ENCODE measurements at places on chromosomes 6 and 20.

GRCh38 chr6:154243793-154244750 lies 112.5 kb downstream of the IPCEF1 start:
- peak; percentile 60 for DNase-seq

DNA sequence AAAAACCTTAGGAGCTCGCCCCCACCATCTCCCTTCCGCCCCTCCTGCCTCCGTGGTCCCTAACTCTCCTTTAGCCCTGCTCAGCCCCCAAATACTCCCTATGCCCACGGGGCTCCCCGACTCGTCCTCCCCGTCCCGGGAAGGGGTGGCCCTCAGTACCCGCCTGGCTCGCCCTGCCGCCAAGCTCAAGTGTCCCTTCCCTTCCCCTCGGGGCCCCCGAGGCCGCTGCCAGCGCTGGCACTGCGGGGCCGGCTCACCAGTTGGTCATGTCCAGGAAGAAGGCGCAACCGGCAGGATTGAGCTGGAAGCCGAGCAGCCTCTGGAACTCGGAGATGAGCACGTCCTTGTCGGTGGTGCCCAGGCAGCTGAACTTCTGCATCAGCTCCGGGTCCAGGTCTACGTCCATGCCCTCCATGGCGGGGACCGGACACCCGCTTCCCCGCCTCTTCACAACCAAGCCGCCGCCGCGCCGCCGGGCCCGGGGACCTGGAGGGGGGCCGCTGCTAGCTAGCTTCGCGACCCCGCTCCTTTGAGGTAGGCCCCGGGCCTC lies 303 bp downstream of the ILRUN start:
- DNase-seq: peak; percentile 78

- no peak for DNase-seq
Measured at GRCh38 chr6:113380591-113380990, 476.6 kb upstream of the MARCKS start.

DNA sequence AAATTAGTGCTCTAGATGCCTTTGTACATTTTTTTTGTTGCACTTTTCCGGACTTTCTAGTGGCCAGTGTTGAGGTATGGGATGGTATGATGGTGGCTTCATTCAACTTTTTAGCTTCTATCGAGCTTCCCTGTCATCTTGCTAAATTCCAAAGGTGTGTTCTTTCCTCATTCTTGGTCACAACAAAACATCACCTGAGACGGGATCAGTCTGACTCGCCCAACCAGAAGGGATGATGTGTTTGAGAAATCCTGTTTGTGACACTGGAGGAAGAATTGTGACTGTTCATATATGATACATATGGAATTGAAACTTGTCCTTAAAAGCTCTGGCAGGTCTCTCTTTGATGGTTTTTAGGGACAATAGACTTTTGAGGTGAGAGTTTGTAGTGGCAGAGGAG lies 33.8 kb downstream of the KCNS1 start:
- DNase-seq: no peak

DNA sequence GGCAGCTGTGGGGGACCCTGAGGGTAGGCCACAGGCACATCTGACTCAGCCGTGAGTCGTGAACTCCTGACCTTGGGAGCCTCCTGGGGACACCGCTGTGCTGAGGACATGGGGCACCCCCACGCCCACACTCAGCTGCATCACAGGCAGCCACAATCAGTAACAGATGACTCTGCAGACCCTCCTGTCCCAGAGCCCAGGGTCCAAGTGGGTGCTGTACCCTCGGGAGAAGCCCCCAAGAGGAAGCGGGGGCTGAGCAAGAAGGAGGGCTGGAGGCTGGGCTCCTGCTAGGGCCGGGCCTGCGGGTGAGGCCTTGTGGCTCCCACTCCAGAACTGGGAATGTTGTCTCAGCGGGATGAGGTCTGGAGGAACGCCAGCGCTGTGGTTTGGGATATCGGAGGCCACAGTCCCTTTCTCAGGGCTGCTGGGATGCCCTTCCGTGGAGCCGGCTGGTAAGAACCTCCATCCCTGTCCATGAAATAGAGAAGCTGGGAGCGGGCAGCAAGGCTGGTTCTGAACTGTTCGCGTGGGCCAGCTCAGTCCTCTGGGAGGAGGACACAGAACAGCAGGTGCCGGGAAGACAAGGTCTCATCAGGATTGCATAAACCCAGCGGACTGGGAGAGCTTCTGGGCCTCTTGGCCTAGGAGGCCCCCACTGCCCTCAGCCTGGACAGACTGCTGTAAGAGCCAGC lies 3.1 kb upstream of the LAMA5 start:
- no peak for DNase-seq

GRCh38 chr6:14957355-14958059 lies 288.4 kb upstream of the JARID2 start:
- no peak for DNase-seq

DNA sequence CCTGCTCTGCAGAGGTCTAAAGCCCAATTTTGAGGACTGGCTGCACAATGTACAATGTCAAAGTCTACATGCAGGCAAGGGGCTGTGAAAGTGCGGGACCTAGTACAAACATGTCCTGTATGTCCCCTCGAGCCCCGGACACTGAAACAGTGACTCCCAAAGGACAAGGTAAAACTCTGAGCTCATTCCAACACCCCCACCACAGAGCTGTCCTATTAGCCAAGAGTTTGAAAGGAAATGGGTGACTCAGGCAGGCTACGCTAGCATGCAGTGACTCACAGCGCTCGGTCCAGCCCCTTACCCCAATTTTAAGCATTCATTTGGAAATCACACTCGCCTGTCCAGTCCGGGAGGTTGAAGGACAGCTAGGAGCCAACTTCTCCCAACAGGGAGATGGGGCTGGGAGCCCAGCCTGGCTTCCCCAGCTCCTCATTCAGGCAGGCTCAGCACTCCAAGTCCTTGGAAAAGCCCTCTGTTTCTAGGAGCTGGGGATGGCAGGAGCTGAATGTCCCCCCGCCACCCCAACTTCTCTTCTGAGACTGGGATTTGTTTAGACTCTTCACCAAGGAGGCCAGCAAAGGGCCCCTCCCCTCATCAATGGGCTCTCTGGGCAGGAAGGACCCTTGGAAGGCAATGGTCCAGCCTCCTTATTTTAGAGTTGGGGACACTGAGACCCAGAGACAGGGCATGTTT lies 3.9 kb downstream of the SDC4 start:
- DNase-seq: peak; percentile 53

GRCh38 chr6:24205020-24205492 lies 79.0 kb downstream of the NRSN1 start:
- peak; percentile 83 for DNase-seq

DNA sequence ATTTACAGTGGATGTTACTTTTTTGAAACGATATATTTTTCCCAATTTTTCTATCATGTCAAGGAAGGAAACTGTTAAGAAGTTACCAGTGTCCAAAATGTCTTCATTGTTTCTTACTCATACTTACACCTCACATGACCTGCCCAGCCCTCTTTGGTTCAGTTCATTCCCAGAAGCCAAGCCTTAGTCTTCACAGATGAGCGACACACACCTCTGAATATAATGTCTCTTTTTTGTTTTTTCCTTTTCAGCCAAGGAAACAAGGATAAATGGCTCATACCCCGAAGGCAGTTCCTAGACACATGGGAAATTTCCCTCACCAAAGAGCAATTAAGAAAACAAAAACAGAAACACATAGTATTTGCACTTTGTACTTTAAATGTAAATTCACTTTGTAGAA lies 225.2 kb downstream of the SMOC2 start:
- DNase-seq: peak; percentile 8

GRCh38 chr6:484086-484745 lies 92.7 kb downstream of the IRF4 start:
- no peak for DNase-seq

GRCh38 chr6:20092071-20092566 lies 120.2 kb downstream of the MBOAT1 start:
- peak; percentile 89 for DNase-seq

GRCh38 chr6:89353118-89353556 lies 615 bp upstream of the UBE2J1 start:
- DNase-seq: no peak

DNA sequence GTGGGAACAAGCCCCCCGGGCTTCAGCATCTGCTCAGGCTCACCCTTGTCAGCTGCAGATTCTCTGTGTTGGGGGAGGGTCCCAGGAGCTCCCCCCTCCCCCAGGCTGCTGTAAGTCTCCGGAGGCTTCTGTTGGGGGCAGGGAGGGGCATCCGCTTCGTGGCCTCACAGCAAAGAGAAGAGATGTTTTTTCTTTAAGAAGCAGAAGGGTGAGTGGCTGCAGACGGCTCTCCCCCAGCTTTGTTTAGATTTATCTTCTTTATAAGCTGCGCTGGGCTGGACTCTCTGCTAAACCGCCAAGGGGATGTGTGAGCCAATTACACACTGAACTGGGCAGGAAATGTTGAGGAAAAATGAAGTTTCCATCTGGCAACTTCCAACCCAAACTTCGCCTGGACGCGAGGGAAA lies 48.7 kb upstream of the GATA5 start:
- DNase-seq: no peak

GRCh38 chr6:53917464-53917842 lies 122.6 kb downstream of the LRRC1 start:
- DNase-seq: no peak

DNA sequence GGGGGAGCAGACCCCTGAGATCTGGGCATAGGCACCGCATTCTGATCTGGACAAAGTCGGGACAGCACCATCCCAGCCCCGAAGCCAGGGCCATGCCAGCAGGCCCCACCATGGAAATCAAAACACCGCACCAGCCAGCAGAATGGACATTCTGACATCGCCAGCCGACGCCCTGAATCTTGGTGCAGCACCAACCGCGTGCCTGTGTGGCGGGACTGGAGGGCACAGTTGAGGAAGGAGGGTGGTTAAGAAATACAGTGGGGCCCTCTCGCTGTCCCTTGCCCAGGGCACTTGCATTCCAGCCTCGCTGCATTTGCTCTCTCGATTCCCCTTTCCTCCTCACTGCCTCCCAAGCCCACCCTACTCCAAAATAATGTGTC lies 2.0 kb downstream of the NNAT start:
- DNase-seq: no peak

- no peak for DNase-seq
Measured at GRCh38 chr6:111794300-111794699, 79.0 kb downstream of the FYN start.

GRCh38 chr20:5652626-5653553 lies 97.3 kb upstream of the SHLD1 start:
- no peak for DNase-seq

DNA sequence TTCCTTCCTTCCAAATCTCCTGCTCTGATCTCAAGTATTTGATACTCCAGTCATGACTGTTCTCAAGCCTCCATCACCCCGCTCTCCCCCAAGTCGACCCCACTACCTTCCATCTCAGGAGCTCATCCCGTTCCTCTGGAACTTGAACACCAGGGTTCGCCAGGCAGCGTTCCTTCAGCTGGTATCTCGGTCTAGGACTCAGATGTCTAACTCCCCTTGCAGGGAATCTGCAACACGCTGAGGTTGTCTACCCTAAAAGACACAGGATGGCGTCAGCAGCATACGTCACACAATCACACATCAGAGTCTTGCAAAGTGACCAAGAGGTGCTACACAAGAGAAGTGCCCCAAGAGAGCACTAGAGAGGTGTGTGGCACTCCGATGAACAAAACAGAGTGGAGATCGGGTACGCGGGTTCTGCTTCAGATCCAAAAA lies 706 bp downstream of the ZNF184 start:
- DNase-seq: peak; percentile 93

DNA sequence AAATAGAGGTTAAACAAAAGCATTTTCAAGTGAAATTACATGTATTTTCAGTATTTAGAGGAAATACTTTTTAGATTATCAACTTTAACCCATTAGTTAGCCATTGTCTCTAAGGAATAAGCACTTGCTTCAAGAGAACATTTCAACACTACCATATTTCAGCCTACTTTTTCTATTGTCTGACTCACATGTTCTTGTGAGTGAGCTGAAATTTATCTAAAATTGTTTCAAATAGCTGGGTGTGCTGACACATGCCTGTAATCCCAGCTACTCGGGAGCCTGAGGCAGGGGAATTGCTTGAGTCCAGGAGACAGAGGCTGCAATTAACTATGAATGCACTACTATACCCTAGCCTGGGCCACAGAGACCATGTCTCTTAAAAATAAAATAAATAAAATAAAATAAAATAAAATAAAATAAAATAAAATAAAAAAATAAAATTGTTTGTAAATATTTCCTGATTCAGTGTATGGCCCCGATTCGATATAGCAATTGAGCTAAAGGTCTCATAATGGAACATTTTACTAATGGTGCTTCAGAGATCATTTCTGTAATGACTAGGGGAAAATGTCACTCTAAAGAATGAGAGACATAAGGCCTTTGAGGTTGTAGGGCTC lies 324.6 kb upstream of the PLCB4 start:
- no peak for DNase-seq

DNA sequence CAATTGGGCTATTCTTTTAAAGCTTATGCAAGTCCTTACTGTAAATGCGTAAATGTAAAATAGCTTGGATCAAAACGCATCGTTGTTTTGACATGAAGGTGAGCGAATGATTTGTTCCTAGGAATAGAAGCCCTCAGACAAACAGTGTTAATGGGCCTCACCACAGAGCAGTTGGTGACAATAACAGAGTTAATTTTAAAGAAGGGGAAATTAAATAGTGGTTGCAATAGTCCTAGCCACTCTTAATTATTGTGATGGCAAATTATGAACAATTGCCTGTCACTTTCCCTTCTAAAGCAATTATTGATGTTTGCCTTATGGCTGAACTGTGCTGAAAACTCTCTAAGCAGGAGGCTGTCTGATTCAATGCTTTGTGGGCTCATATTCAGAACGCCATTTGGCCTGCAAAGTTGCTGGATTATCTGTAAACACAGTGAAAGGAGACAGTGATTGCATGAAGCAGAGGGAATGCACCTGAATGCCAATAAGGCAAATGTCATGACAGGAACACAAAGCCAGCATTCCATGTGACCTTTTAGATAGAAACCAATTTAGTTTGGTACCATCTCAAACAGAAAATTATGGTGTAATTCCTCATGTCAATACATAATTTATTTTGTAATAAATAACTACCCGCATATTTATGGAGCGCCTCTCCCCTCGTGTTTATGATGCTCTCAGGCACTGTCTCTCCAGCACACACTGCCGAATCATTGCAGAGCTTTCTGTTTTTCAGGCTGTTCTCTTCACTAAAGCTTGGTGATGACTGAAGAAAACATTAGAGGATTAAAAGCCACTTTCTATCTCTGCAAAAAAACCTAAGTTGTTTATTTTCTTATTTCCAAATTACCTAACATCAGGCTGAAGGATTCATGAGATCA lies 387.5 kb downstream of the HACE1 start:
- peak; percentile 98 for DNase-seq

DNA sequence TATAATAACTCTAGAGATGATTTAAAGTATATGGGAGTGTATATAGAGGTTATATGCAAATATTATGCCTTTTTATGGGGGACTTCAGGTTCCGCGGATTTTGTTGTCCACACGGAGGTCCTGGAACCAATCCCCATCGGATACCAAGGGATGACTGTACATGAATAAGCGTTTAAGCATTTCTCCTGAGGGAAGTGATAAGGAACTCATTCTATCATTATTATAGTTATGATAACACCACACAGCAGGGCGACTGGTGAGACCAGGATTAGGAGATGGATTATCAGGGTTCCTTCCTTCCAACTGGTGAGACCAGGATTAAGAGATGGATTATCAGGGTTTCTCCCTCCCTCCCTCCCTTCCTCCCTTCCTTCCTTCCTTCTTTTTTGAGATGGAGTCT lies 6.6 kb downstream of the ECI2 start:
- DNase-seq: no peak

Measured in NCI-H69 (cell line).